ENCODE measurements at places on chromosomes 3 and 15.
A peak's percentile ranks its signal among the peaks of the same experiment; 100 is the strongest.

DNA sequence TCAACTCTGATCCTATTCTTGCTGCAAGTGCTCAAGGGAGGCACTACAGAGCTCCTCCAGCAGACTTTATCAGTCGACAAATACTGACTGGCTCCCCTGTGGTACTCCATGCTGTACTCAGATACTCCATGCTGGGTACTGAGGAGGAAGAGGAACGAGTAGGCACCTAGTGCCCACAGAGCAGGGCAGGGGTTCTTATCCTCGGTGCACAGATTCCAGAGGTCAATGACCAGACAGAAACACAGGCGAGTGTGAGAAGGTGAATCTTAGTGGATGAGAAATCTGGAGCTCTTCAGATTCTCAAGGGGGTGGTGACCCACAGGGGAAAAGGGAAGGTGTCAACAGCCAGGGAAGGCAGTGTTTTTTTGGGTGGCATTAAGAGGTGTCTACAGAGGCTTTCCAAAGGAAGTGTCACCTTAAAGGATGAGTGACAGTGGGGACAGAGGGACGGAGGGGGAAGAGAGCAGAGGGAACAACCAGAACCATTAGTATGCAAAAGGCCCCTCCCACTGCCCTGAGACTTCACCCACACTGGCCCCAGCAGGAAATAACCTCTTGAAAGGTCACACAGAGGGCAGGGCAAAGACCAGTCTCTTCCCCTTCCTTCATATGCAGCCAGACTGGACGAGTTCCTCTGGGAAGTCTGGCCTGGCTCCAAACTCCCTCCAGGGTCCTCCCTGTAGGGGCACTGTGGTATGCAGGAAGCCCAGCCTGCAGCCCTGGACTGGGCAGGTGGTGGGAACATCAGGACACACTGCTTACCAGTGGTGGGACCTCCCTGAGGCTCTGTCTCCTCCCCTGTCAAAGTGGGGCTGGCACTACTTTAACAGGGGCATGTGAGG, 27.5 kb downstream of the CCDC12 start:
- H3K27me3 ChIP-seq: no peaks in the 10 kb centered on the region
- peak overlapping the region; percentile 13 for H3K4me3 ChIP-seq
- H3K4me1 ChIP-seq: peaks cover 28% of the 10 kb centered on the region
- no peak for DNase-seq

DNA sequence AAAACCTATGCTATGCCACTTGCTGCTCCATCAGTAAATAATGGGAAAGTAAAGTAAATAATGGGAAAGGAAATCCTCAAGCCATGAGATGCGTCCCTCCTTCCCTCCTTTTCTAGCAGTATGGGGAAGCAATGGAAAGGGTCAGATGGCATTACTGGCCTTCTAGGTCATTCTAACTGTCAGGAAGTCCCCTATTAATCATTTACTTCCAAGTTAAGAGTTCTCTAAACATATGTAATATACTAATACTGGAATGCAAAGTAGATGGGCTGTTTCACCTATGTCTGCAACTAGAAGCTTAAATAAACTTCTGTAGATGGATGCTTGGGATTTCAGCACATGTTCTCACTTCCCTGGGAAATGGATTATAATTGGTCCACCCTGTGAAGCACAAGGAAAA, 55.9 kb downstream of the MDFIC2 start:
- no peaks in the 10 kb centered on the region for H3K36me3 ChIP-seq
- H3K4me1 ChIP-seq: no peaks in the 10 kb centered on the region
- no peak for DNase-seq
- no peak overlapping the region for H3K4me3 ChIP-seq
- no peak overlapping the region for H3K27ac ChIP-seq

DNA sequence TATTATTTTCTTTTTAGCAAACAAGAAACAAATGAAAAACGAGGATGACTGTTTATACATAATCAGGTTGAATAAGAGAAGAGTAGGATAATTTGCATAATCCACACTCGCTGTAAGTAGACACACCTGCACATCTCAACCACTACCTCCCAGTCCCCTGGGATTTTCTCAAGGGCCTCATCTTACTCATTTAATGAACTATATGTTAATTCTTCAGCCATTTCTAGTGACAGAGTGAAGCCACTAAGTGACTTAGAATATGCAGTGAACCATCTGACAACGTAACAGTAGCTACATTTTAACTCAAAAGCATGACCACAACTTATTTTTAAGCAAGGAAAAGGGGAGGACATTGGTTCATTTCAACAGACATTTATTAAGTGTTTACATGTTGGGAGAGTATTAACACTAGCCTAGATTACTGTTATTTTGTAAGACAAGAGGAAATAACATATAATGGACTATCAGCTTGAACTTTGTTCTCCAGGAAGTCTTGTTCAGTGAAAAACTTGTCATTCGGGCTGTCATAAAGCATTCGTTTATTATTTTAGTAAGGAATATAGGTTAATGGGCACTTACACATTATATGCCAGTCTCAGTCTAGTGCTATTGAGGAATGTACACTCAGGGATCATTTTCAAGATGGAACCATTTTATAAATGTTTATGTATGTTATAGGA, 173.0 kb upstream of the ROBO2 start:
- H3K4me3 ChIP-seq: no peak overlapping the region
- no peak for DNase-seq
- H3K36me3 ChIP-seq: no peaks in the 10 kb centered on the region
- H3K27me3 ChIP-seq: no peaks in the 10 kb centered on the region
- H3K27ac ChIP-seq: no peak overlapping the region

DNA sequence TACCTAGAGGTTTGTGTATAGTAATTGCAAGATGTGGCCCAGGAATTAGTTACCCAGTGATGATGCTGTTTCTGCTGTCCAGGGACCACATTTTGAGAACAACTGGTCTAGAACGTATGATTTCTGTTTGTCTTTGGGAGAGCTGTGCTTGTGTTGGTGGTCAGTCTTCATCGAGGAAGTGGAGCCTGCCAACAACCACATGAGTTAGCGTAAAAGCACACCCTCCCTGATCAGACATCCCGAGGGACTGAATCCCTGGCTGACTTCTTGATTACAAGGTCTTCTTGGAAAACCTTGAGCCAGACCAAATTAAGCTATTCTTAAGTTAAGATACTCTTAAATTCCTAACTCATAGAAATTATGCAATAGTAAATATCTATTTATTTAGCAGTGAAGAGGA, 81.7 kb upstream of the ZPLD1 start:
- H3K4me1 ChIP-seq: no peaks in the 10 kb centered on the region
- no peak overlapping the region for H3K4me3 ChIP-seq
- H3K36me3 ChIP-seq: no peaks in the 10 kb centered on the region
- H3K27me3 ChIP-seq: no peaks in the 10 kb centered on the region
- H3K27ac ChIP-seq: no peak overlapping the region

GRCh38 chr15:75195766-75196241, 5.9 kb upstream of the C15orf39 start:
- peak; percentile 53 for DNase-seq
- no peak overlapping the region for H3K27ac ChIP-seq
- H3K4me1 ChIP-seq: peaks cover 12% of the 10 kb centered on the region
- H3K27me3 ChIP-seq: no peaks in the 10 kb centered on the region
- H3K36me3 ChIP-seq: no peaks in the 10 kb centered on the region

DNA sequence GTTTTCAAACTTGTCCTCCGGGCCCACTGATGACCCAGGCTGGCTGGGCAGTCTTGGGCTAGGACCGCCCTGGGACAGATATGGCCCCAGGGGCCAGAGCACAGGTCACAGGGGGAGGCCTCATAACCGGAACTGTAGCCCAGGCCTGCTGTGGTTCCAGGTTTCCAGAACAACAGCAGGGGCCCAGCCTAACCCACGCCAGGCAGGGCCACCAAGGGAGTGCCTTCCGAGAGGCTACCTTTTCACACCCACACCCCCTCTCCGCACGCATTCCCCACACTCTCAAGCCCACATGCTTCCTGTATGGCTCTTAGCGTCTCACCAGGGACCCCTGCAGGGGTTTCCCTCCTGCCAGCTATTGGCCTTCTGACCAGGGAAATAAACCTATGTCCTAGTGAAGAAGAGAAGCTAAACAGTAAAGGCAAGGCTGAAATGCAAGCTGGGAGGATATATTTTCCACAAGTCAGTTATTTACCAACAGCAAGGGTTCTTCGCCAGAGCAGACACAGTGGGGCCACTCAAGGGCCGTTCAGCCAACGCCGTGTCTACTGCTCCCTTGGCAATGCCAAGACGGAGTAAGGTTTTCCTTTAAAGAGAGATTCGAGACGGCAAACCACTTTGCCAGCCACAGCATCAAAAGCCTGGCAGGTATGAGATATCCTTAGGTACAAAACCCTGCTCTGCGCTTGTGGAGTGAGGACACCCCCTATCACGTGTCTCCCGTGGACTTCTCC, 135.1 kb downstream of the ATP10A start:
- H3K27ac ChIP-seq: no peak overlapping the region
- no peaks in the 10 kb centered on the region for H3K27me3 ChIP-seq
- no peaks in the 10 kb centered on the region for H3K4me1 ChIP-seq
- no peak for DNase-seq

- H3K27me3 ChIP-seq: no peaks in the 10 kb centered on the region
- H3K4me1 ChIP-seq: peaks cover 6% of the 10 kb centered on the region
- H3K4me3 ChIP-seq: no peak overlapping the region
- no peaks in the 10 kb centered on the region for H3K36me3 ChIP-seq
- H3K27ac ChIP-seq: no peak overlapping the region
- no peak for DNase-seq
Measured at GRCh38 chr3:195065142-195065863, 205.7 kb downstream of the XXYLT1 start.

DNA sequence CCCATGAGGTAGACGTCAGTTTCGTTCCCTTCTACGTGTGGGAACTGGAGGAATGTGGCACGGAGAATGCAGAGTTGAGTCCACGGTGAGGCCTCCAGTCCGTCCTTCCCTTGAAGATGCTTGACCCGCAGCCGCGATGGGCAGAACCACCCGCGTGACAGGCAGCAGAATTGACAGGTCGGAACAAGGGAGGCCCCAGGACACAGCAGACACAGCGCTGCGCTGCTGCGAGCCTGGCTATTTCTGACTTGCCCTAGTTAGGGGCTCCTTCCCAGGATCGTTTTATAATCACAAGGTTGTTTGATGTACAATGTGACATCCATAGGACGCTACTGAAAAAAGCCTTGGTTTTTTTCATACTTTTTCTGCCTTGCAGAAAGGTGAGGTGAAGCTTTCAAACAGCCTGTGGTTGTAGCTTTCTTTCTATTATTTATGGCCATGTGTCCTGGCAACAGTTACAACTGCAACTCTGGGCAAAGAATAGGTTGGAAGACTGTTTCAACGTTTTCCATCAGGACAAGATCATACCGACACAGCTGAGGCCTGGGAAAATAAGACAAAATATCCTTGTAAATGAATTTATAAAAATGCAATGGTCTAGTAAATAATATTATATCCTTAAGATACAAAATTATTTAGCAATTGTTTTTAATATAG, 9.6 kb upstream of the TMEM41A start:
- H3K4me3 ChIP-seq: no peak overlapping the region
- H3K27ac ChIP-seq: no peak overlapping the region
- no peaks in the 10 kb centered on the region for H3K4me1 ChIP-seq
- no peaks in the 10 kb centered on the region for H3K36me3 ChIP-seq

DNA sequence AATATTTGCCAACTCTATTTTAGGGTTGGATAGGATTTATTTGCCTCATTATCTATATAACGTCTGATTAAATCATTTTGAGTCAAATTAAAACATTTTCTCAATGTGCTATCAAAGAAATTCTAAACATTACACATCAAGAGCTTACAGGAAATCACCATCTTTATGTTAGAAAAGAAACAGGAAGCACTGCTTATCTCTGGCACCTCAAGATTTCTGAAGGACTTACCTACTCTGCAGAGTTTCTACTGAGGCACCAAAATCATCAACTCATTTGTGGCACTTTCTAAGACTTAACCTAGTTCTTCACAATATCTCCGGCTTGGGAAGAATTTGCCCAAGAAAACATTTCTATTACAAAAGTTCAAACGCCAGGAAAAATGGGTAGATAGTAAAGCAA, 181.3 kb upstream of the EOMES start:
- H3K4me3 ChIP-seq: no peak overlapping the region
- no peak overlapping the region for H3K27ac ChIP-seq
- H3K4me1 ChIP-seq: no peaks in the 10 kb centered on the region

DNA sequence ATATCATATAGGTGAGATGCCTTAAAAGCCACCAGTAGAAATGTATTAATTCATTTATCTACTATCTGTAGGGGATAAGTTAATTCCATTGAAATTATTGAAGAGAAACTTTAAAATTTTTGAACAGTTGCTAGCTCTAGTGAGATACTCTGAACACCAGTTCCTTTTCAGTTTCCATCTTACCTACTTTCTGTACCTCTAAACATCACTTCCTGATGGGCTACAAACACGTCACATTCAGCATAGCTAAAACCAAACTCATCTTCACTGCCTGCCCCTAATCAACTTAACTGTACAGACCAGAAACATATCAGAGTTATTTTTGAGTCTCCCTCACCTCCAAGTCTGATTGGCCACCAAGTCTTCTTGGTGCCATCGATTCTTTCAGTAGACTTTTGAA, 88.9 kb downstream of the FEZF2 start:
- no peaks in the 10 kb centered on the region for H3K4me1 ChIP-seq
- H3K27ac ChIP-seq: no peak overlapping the region
- DNase-seq: no peak
- H3K27me3 ChIP-seq: no peaks in the 10 kb centered on the region
- no peaks in the 10 kb centered on the region for H3K36me3 ChIP-seq
- H3K4me3 ChIP-seq: no peak overlapping the region

DNA sequence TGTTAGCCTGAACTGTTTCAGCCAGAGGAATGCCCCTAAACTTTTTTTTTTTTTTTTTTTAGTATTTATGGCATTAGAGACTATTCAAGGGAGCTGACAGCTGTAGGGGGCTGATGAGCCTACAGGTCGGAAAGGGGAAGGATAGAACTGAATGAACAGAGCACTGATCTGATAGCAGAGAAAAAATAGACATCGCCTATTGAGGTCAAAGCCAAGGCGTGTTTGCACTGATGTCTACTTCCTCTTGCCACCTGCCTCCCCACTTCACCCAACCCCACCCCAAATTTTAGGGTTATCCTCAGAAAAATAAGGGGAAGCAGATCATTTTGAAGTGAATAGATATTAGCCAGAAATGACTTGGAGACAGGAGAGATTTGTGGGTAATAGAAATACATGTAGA, 3.0 kb upstream of the ZMAT3 start:
- no peaks in the 10 kb centered on the region for H3K36me3 ChIP-seq
- DNase-seq: peak; percentile 70
- H3K27me3 ChIP-seq: no peaks in the 10 kb centered on the region
- H3K4me1 ChIP-seq: peaks cover 25% of the 10 kb centered on the region
- no peak overlapping the region for H3K4me3 ChIP-seq

DNA sequence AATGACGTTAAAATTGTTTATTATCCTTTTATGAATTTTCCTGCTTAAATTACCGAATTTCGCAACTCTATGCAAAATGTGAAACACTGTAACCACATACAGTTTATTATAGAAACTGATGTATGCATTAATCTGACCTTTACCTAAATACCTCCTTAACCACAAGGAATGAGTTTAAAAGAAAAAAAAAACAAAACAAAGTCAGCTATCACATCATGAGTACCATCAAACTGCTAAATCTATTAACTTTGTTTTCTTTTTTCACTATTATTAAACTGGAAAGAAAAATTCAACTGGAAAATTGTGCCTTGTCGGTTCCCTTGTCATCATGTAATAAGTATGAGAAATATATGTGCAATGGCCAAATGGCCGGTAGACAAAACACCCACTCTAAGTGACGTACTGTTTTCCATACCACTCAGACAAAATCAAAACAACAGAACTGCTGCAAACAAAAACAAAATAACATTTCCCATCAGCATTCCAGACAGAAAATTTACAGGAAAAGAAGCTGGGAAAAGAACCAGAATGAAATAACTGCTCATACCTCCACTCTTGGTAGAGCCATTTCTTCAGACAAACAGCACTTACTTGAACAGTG, 415.3 kb downstream of the FOXP1 start:
- H3K4me3 ChIP-seq: no peak overlapping the region
- H3K36me3 ChIP-seq: peaks cover 30% of the 10 kb centered on the region
- no peaks in the 10 kb centered on the region for H3K27me3 ChIP-seq
- no peak overlapping the region for H3K27ac ChIP-seq
- DNase-seq: no peak

- H3K4me1 ChIP-seq: no peaks in the 10 kb centered on the region
- H3K4me3 ChIP-seq: no peak overlapping the region
Measured at GRCh38 chr3:141181196-141181595, 50.4 kb upstream of the PXYLP1 start.
